Purkinje cell (primary cell): ENCODE measurements at places on chromosomes 13 and 19. TPM values are rescaled to one million over a fixed set of nuclear protein-coding genes. Genes with fewer than 3 reads are reported as not detected.

Gene ZNF793
- polyA plus RNA-seq, result 29.9 and 39.9 TPM in 2 replicates

Gene PLK5
- 0.23 TPM in 1 of 2 replicates, not detected in the other for polyA plus RNA-seq

Gene RUBCNL
- 28.1 and 42.1 TPM in 2 replicates for polyA plus RNA-seq

Gene COPE
- 20.6 and 21.7 TPM in 2 replicates for polyA plus RNA-seq

Gene CLEC17A
- not detected in 2 replicates for polyA plus RNA-seq
